ENCODE measurements at places on chromosomes 16 and 17. TPM values are rescaled to one million over a fixed set of nuclear protein-coding genes. Genes with fewer than 3 reads are reported as not detected.
A peak's percentile ranks its signal among the peaks of the same experiment; 100 is the strongest.

GRCh38 chr17:10702574-10702973 is 5.2 kb downstream of the ADPRM start:
- H3K27ac ChIP-seq = no peak overlapping the region
- H3K4me3 ChIP-seq = no peak overlapping the region
- DNase-seq = no peak
- H3K36me3 ChIP-seq = peaks cover 20% of the 10 kb centered on the region
- no peaks in the 10 kb centered on the region for H3K27me3 ChIP-seq

- DNase-seq = no peak
- no peak overlapping the region for H3K4me3 ChIP-seq
- no peak overlapping the region for H3K27ac ChIP-seq
- H3K27me3 ChIP-seq = no peaks in the 10 kb centered on the region
- H3K4me1 ChIP-seq = peaks cover 5% of the 10 kb centered on the region
- no peaks in the 10 kb centered on the region for H3K36me3 ChIP-seq
These were observed 46.9 kb downstream of the MRC2 start for GRCh38 chr17:62674363-62674739.

The PSMC3IP gene
- total RNA-seq = 20.1 TPM

DNA sequence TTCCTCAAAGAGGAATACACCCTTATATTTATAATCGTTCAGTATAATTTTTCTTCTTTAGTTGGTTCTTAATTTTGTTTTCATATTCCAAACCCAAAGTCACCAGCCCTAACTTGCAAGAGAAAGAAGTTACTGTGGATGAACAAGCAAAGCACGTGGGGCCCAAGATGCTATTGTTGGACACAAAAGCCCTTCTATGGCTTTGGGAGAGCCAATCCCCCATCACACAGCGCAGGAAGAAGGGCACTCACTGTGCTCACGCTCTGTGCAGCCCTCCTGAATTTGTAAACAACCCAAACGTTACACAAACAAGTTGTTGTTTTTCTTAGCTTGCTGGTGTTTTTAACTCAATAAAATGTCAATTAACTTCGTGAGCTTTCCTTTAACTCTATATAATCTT is 22.5 kb downstream of the SPPL2C start:
- H3K27me3 ChIP-seq = peaks cover 4% of the 10 kb centered on the region
- H3K27ac ChIP-seq = no peak overlapping the region
- H3K4me3 ChIP-seq = no peak overlapping the region
- no peak for DNase-seq
- no peaks in the 10 kb centered on the region for H3K36me3 ChIP-seq
- peaks cover 30% of the 10 kb centered on the region for H3K4me1 ChIP-seq

DNA sequence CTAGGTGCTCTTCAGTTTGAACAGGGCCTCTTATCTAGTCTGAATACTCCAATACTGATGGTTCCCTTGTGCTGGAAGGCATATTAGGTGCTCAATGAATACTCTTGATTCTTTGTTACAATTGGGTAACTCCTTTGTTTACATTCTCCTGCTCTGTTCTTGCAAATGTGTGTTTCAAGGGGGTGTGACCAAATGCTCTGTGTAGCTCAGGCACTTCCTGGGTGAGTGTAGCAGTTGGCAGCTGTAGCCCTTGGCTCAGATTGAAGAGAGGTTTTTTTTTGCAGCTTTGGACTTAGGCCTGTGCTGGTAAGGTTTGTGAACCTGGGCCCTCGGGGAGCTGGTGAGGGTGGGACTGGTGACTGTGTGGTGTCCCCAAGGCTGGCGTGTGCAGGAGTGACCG is 20.2 kb downstream of the TBCD start:
- no peaks in the 10 kb centered on the region for H3K27me3 ChIP-seq
- H3K27ac ChIP-seq = no peak overlapping the region
- no peak for DNase-seq
- H3K4me3 ChIP-seq = no peak overlapping the region
- peaks cover 68% of the 10 kb centered on the region for H3K36me3 ChIP-seq
- H3K4me1 ChIP-seq = 0 out of 2 replicates have a peak, but pooled peaks cover 2% of the 10 kb centered on the region

DNA sequence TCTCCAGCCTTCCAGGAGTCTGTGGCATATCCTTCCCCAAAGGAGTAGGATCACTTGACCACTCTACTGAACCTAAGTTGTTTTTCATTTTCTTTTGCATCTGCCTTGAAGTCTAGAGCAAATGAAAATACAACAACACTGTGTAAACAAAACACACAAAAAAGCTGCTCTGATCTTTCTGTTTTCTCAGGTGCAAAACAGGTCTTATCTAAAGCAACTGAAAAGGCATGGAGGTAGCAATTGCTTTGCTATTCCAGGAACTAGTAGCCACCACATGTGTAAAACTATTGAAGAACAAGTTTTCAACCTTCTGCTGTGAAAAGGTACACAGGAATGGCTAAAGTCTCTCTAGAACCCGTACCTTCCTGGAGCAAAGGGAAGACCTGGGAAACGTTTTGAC is 127.1 kb downstream of the PITPNC1 start:
- peaks cover 50% of the 10 kb centered on the region for H3K4me1 ChIP-seq
- DNase-seq = no peak
- peak overlapping the region; percentile 61 for H3K27ac ChIP-seq
- H3K27me3 ChIP-seq = no peaks in the 10 kb centered on the region
- no peak overlapping the region for H3K4me3 ChIP-seq

DNA sequence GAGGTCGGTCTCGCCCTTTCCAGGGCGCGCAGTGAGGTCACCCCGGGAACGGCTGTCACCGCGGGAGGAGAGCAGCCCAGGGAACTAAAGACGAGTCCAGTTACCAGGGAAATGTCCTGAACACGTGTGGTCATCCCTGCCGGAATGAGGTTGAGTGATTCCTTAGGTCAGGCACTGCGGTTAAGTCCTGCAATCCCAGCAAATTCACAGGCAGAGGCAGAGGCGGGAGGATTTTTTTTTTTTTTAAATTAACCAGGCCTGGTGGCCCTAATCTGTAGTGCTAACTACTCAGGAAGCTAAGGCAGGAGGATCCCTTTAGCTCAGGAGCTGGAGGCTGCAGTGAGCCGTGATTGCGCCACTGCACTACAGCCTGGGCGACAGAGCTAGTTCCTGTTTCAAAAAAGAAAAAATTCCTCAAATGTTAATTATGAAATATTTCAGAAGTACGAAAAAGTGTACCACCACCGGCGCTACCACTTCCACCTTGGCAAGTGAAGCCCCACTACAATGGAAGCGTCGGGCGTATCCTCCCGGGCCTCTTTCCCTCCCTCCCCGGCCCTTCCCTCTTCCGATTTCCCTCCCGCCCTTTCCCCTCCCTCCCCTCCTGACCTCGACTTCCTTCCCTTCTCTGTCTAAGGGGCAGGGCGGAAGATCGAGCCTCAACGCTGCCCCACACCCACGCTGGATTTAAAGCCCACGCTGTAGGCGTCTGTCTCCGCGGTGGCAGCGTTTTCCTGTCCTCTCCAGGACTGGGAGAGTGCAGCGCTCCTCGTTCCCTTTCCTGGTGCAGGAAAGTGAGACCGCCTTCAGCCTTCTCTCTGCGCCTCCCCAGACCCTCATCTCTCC is 27.3 kb downstream of the SLFN11 start:
- no peak overlapping the region for H3K27ac ChIP-seq
- H3K36me3 ChIP-seq = peaks cover 11% of the 10 kb centered on the region
- DNase-seq = peak; percentile 24
- H3K4me3 ChIP-seq = peak overlapping the region; percentile 82
- H3K4me1 ChIP-seq = peaks cover 17% of the 10 kb centered on the region

The ASIC2 gene
- 2.7 TPM for total RNA-seq

The NOTUM gene
- 1.7 TPM for total RNA-seq

The ADORA2B gene
- total RNA-seq = 5.1 TPM

DNA sequence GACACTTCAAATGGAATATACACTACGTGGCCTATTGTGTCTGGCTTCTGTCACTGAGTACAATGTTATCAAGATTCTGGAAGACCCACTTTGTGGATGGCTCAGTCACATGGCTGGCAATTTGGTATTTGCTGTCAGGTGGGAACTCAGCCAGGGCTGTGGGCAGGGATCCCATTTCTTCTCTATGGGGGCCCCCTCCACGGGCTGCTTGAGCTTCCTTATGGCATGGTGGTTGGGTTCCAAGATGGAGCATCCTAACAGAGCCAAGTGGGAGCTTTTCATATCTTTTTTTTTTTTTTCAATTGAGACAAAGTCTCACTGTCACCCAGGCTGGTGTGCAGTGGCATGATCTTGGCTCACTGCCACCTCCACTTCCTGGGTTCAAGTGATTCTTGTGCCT is 18.0 kb upstream of the CEP20 start:
- no peak overlapping the region for H3K27ac ChIP-seq
- no peak for DNase-seq
- H3K36me3 ChIP-seq = no peaks in the 10 kb centered on the region
- peaks cover 8% of the 10 kb centered on the region for H3K4me1 ChIP-seq
- peaks cover 2% of the 10 kb centered on the region for H3K27me3 ChIP-seq

- DNase-seq = peak; percentile 48
- H3K4me1 ChIP-seq = peaks cover 45% of the 10 kb centered on the region
- H3K36me3 ChIP-seq = no peaks in the 10 kb centered on the region
These were observed 2.0 kb downstream of the NEUROD2 start for GRCh38 chr17:39605492-39606433.

The CA5A gene
- not detected for total RNA-seq

The PIRT gene
- not detected for total RNA-seq

The LRRC3C gene
- total RNA-seq = not detected

- peak; percentile 64 for DNase-seq
- H3K36me3 ChIP-seq = peaks cover 33% of the 10 kb centered on the region
- peaks cover 75% of the 10 kb centered on the region for H3K4me1 ChIP-seq
- no peaks in the 10 kb centered on the region for H3K27me3 ChIP-seq
- H3K27ac ChIP-seq = peak overlapping the region; percentile 99
These were observed 5.3 kb downstream of the GPRC5B start for GRCh38 chr16:19879241-19879792.

The CDK5RAP3 gene
- 143 TPM for total RNA-seq

The LUC7L gene
- 135 TPM for total RNA-seq

The PIPOX gene
- 34.2 TPM for total RNA-seq

DNA sequence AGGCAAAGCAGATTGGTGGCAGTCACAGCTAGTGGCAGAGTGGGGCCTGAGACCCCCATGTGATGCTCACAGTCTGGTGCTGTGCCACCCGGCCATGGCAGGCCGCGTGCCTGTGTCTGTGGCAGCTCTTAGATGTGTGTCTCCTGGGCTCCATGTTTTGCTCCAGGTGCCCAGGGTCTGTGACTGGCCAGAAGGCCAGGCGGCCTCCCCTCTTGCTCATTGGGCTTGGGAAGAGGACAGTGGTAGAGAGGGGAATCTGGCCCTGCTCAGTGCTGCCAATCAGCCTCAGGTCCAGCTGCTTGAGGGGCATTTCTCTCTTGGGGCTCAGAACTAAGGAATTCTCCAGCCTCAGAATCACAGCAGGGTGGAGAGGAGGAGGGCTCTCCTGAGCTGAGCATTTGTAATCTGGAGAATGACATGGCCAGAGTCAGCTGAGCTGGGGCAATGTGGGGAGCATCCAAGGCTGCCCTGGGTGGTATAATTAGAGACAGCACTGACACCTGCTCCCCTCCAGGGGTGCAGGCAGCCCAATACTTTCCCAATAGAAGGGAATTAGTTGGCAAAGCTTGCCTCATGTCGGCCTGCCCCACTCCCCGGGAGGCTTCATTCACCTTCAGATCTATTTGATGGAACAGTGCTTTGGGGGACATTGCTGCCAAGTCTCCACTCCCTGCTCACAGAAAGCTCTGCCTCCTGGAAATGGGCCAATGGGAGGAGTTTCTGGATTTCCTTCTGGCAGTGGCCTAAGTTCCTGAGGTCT is 2.7 kb upstream of the LASP1NB start:
- H3K36me3 ChIP-seq = peaks cover 11% of the 10 kb centered on the region
- peaks cover 38% of the 10 kb centered on the region for H3K4me1 ChIP-seq
- H3K27ac ChIP-seq = peak overlapping the region; percentile 45
- peak; percentile 53 for DNase-seq

DNA sequence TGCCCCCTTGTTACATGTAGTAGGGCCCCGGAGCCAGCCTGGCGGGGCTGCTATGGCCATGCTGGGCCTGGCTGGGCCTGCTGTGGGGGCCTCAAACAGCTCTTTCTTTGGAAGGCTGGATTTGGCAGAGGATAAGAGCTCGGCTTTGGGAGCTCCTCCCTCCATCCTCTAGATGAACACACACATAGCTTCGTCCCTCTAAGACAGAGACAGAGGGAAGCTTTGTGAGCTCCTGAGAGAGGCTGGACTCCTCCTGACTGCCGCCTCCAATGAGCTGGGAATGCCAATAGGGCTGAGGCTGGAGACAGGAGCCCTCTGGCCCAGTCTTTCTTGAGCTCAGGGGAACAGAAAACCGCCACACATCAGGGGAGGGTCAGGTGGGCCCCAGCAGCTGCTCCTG is 37.3 kb upstream of the CDC42EP4 start:
- H3K4me3 ChIP-seq = no peak overlapping the region
- H3K4me1 ChIP-seq = peaks cover 33% of the 10 kb centered on the region
- no peak for DNase-seq
- no peaks in the 10 kb centered on the region for H3K36me3 ChIP-seq
- H3K27ac ChIP-seq = no peak overlapping the region

The DPEP2 gene
- not detected for total RNA-seq

DNA sequence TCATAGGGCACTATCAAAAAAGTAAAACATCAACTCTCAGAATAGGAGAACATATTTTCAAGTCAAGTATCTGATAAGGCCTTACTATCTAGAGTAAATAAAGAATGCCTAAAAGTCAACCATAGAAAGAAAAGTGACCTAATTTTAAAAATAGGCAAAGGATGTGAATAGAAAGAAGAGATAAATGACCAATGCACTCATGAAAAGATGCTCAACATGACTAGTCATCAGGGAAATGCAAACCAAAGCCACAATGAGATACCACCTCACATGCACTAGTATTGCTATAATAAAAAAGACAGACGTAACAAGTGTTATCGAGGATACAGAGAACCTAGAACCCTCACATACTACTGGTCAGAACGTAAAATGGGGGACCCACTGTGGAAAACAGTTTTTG is 90.8 kb downstream of the DYNLRB2 start:
- H3K4me3 ChIP-seq = no peak overlapping the region
- no peak for DNase-seq
- peaks cover 4% of the 10 kb centered on the region for H3K27me3 ChIP-seq
- H3K27ac ChIP-seq = no peak overlapping the region

- H3K4me1 ChIP-seq = no peaks in the 10 kb centered on the region
- H3K27me3 ChIP-seq = peaks cover 33% of the 10 kb centered on the region
- H3K4me3 ChIP-seq = no peak overlapping the region
- no peaks in the 10 kb centered on the region for H3K36me3 ChIP-seq
- no peak overlapping the region for H3K27ac ChIP-seq
- no peak for DNase-seq
These were observed 41.3 kb downstream of the TBX21 start for GRCh38 chr17:47774331-47774730.

DNA sequence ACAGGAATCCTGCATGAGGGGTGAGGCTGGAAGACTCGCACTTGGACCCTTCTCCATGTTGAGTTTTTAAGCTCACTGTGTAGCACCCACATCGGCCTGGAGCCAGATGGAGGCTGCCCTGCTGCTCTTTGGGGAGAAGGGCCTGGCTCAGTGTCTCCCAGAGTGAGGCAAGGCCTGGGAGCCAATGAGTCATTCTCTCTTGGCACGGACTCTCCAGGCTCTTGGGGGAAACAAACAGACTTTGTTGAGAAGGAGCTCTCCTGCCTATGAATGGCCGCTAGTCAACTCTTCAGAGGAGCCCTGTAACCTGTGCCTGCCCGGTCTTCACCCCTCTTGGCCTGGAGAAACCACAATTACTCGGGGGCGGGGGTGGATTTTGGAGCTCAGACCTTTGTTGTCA is 50.8 kb upstream of the MAF start:
- no peaks in the 10 kb centered on the region for H3K27me3 ChIP-seq
- no peak for DNase-seq
- H3K36me3 ChIP-seq = no peaks in the 10 kb centered on the region
- 0 out of 2 replicates have a peak, but pooled peaks cover 3% of the 10 kb centered on the region for H3K4me1 ChIP-seq

The TMEM235 gene
- 0.24 TPM for total RNA-seq

Data from WTC11 (cell line).